Activated CD4-positive, alpha-beta T cell treated with anti-CD3 and anti-CD28 coated beads for 36 hours (primary cell): ENCODE measurements at places on chromosomes 2 and 18.

- DNase-seq: peak; percentile 44
These were observed 12.6 kb downstream of the NOP58 start for GRCh38 chr2:202278036-202278760.

- no peak for DNase-seq
These were observed 474.6 kb downstream of the SLC4A3 start for GRCh38 chr2:220101980-220102379.

DNA sequence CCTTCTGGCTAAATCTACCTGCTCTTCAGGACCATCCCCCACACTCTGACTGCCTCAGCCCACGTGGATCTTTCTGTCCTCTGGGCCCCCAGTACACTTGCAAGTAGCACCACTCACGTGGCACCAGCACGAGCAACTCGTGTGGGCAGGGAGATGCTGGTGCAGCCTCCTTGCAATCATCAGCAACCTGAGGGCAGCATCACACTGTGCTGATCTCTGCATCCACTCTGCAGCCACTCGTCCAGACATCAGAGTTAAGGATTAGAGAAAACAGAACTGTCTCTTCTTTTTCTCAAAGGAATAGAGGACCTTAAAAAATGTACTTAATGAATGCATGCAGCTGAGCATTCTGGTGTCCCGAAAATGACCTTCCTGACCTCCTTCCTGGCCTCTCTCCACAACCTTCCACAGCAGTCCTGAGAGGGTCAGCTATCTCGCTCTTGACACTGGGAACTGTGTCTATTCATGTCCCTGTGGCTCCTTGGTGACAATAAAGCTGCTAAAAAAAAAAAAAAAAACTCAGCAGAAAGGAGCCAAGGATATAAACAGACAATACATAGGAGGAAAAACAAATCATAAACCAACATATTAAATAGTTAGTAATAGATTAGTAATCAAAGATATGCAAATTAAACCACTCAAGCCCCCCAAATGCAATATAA lies 145.9 kb downstream of the ZBTB7C start:
- DNase-seq: no peak

DNA sequence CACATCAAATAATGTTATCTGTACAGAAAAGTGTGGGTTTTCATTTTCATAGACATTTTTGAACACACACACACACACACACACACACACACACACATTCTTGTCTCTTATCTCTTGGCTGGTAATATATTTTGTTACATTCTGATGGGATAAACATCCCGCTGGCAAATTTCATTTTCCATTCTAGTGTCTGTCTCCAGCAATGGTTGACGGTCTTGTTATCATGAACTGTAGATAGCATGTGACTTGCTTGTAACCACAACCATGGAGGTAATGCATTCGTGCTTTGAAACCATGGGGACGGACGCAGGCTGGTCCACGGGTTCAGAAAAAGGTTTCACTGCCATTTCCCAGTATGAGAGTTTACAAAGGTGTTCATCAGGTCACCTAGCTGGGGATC lies 156.4 kb downstream of the PPP1R1C start:
- no peak for DNase-seq

- no peak for DNase-seq
These were observed 397.8 kb upstream of the CHST9 start for GRCh38 chr18:27582760-27583412.

- DNase-seq: no peak
These were observed 73.3 kb upstream of the NT5C1B start for GRCh38 chr2:18662689-18663088.

DNA sequence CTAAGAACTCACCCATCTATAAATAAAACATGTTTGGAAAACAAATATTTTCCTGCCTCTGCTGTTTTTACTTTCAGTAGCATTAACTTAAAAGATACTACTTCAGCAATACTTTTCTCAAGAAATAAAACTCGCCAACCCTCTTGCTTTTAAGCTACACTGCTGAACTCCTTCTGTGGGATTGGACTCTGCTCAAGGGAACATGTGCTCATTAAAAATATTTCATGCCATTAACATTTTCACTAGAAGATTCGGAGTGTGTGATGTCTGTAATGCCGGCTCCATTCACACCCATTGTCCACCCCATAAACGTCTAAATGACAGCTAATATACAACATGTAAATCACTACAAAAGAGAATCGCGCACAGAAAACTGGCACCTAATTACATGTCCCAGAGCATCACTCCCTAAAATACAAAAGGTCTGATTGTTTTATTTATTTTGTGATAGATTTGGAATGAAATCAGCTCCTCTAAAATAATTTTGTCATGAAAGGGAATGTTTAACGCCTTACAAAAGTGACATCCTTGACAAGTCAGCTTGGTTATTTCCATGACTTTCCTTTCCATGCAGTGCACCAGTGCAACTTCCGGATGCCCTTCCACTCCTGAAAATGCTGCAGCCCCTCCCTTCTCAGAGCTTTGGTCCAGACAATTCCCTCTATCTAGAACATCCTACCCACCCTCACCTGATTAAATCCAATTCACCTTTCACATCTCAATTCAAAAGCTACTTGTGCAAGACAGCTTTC lies 73.1 kb downstream of the ANKRD44 start:
- no peak for DNase-seq

- no peak for DNase-seq
These were observed 18.2 kb downstream of the LMAN1 start for GRCh38 chr18:59340817-59341216.

GRCh38 chr2:38498045-38498481 lies 104.7 kb downstream of the HNRNPLL start:
- no peak for DNase-seq

GRCh38 chr2:32498306-32498705 lies 129.5 kb upstream of the TTC27 start:
- DNase-seq: no peak

DNA sequence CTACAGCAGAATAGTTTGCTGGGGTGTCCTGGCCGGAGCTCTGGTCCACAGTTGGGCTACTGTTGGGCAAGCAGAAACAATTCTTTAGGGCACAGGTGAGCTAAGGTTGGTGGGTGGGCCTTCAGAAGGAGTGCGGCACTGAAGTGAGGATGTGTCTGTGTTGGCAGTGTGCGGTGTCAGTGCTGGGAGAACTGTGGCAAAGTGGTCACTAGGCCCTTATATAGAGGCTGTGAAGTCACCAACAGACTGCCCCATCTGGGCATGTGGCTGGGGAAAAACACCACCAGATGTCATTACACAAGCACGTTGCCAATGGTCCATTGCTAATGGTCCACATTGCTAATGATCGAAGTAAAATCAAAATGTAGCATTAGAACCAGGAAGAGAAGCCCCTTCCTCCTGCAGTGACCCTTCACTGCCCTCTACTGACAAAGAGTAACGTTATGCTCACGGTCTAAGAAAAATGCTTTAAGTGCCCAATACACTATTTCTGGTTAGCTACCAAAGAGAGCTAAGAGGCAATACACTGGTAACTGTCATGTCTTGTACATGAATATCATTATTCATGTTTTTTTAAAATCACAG lies 21.3 kb downstream of the SCN1A start:
- no peak for DNase-seq

GRCh38 chr18:48820483-48821250 lies 130.1 kb downstream of the SMAD7 start:
- peak; percentile 34 for DNase-seq

- no peak for DNase-seq
These were observed 88.0 kb upstream of the RAB27B start for GRCh38 chr18:54740136-54740846.

DNA sequence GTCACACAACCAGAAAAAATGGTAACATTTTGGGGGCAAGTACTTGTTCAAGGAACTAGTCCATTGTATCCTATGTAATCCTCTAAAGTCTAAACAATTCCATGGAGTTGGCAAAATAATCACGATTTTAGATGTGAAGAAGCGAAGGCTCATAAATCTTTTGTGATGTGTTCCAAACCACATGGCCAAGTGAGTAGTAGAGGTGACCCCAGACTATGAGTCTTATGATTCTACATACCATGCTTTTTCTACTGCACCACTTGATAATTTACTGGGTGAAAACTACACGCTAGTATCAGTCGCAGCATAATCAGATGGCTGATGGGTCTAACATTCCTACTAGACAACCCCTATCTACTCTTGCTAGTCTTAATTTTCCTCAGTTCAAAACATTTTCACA lies 371.4 kb downstream of the OSR1 start:
- no peak for DNase-seq

DNA sequence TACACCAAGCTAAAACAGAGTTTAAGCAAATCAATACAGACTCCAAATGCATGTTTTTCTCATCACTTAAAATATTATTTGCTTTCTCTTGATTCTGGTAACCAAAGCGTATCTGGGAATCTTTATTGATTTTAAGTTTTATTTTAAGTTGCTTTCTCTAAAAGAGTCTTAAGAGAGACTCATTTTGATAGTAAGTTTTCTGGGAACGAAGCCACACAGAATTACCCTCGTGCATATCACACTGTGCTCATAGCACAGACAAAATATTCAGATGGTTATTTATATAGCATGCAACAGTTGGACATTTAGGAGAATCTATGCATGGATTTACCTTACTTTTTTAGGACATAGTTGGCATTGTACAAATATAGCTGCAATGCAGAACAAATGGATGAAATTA lies 597.5 kb upstream of the NRXN1 start:
- DNase-seq: no peak

DNA sequence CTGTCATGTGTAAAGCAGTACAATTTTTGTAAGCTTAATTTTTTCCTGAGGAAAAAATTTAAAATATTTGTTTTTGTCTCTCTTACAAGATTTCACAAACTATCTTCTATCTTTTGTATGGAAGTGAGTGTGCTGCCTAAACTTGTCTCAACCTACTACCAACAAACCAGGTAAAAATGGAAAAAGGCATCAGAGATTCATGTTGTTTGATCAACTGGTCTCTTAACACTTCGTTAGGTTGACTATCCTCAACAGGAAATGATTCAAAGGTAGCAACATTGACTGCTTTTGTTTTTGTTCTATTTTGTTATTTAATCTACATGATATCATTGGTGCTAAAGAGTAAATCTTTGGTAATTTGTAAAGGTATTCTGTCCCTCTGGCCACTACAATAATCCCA lies 47.7 kb upstream of the RND3 start:
- DNase-seq: no peak

- DNase-seq: no peak
These were observed 119.7 kb downstream of the PIK3C3 start for GRCh38 chr18:42074704-42075103.

GRCh38 chr2:160315337-160315736 lies 115.3 kb upstream of the ITGB6 start:
- DNase-seq: no peak

- no peak for DNase-seq
These were observed 801.4 kb upstream of the ZEB2 start for GRCh38 chr2:145321344-145321743.

DNA sequence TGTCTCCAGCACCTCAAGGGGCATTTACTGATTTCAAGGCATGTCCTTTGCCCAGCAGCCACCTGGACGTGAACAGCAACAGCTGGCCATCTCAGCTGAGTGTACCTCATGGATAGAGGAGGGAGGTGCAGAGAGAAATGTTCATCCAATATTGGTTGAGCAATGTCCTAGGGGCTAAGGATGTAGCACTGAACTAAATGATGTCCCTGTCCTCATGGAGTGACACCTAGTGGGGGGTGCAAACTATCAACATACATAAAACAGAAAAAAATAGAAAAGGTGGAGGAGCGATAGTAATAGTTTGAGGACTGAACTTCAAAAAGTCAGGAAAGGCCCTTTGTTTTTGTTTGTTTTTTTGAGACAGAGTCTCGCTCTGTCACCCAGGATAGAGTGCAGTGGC lies 4.8 kb upstream of the UGGT1 start:
- DNase-seq: no peak

DNA sequence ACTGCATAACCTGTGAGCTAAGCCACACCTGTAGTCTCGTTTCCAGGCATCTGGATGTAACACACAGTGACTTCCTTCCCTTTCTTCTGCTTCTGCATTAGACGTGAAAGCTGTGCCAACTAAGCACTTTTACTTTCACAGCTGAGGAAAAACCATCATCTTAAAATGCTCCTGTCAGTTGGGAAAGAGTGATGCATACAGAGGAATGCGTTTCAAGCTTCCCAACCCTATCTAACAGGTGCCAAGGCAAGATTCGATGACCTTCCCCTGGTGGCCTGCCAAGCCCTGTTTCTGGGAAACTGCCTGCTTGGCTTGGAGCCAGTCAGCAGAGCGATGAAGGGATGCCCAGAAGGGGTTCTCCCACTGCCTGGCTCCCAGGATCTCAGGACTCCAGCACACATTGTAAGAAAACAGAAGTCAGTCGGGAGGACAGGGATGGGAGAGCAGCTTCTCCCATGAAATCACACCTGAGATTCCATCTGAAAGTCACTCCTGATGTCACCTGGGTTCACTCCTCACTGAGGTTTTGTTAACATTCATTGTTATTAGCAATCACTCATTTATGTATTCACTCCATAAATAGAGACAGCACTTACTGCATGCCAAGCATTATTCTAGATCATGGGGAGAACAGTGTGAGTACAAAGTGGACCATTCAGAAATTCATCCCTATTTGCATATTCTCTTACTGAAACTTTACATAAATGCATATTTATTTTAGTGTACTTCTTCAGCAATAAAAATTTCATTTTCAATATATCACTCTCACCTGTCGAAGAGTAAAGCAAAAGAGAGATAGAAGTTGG lies 64.1 kb downstream of the DTNA start:
- no peak for DNase-seq

DNA sequence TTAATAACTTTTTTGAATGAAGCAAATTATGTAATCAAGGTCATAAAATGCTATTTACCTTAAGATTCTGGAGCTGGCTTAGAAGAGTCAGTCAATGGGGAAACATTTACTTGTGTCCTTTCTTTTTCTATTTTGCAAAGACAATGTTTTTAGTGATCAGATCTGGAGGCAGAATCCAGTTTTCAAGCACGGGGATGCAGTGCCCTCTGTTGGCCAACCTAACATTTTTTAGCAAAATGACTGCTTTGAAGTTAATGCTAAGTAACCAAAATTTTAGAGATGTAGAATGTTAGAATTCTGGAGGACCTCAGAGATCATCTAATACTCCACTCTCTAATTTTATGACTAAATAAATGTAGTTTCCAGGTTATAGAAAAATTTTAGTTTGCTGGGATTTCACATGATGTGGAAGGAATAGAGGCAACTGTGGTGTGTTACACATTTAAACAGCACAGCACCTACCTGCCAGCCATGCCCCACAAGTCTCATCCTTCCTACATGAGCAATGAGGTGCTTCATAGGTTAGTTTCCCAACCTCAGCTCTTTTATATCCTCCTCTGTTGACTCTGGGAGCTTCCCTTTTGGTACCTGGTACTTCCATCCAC lies 23.6 kb upstream of the SLC9A4 start:
- peak; percentile 85 for DNase-seq

- no peak for DNase-seq
These were observed 803.6 kb upstream of the FANCL start for GRCh38 chr2:59044736-59045135.

- DNase-seq: no peak
These were observed 167.3 kb upstream of the HS6ST1 start for GRCh38 chr2:128485761-128486639.

DNA sequence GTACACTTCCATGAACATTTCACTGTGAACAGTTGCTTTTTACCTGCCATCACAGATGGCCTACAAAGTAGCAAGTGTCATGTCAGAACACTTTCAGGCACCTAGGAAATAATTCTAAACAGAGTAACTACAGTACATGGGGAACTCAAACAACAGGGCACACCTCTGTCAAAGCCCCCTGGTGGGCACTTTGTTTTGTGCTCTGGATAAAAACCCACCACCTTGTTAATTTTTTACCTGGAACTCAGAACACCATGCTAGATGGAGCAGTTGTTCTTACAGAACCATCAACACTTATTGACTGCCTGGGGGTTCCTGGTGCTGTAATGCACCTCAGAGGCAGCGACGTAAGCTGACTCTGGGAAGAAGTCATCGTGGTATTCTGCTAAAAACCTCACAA lies 2.3 kb downstream of the MSL3B start:
- DNase-seq: no peak
